WERI-Rb-1 (cell line): ENCODE measurements at places on chromosomes 4 and X.
A peak's percentile ranks its signal among the peaks of the same experiment; 100 is the strongest.

DNA sequence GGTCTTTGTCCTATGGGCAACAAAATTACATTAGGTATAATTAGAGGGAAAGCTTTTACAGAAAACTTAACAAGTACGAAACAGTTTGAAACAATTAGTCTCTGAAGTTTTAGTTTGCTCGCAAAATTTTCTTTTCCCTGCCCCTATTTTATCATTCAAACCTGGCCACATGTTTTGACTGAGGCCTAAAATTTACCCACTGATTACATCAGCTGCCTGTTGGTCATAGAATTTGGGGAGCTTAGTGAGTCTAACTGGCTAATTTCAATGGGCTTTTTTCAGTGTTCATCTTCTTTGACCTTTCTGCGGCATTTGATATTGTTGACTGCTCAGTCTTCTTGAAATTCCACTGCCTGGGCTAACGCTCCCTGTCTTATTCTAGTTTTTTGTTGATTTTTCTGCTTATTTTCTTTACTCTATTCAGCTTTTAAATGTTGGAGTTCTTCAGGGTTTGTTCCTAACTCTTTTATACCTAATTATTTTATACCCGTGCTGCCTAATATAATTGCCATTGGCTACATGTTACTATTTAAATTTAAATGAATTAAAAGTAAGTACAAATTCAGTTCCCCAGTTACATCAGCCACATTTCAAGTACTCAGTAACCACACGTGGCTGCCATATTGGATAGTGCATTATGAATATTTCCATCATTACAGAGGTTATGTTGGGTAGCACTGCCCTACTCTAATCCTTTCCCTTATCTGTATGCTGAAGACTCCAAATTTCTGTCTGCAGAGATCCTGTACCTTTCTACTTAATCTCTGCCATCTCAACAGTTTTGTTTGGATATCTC is 87.5 kb downstream of the SNX25 start:
- no peak for DNase-seq

- DNase-seq: no peak
Observed at GRCh38 chr4:147103403-147103946, 157.8 kb upstream of the TTC29 start.

GRCh38 chr4:74632634-74633033 is 161.7 kb downstream of the BTC start:
- no peak for DNase-seq

GRCh38 chr4:102723511-102723910 is 37.3 kb downstream of the MANBA start:
- no peak for DNase-seq

DNA sequence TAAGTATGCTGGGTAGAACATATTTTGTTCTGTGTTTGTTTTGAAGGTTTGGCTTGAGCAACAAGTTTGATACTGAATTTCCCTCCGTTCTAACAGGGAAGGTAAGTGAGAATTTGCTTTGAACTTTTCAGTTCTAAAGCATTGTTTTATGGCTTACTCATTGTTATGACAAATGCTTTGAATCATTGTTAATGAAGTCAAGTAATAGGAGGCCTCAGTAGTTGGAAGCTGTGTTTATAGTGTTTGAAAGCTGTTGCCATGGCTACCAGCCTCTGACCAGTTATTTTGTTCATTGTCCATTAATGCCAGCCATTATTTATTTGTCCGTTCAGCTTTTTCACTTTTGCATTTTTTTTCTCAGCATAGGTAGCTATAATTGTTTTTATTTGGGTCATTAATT is 14.4 kb downstream of the CHIC1 start:
- DNase-seq: no peak

DNA sequence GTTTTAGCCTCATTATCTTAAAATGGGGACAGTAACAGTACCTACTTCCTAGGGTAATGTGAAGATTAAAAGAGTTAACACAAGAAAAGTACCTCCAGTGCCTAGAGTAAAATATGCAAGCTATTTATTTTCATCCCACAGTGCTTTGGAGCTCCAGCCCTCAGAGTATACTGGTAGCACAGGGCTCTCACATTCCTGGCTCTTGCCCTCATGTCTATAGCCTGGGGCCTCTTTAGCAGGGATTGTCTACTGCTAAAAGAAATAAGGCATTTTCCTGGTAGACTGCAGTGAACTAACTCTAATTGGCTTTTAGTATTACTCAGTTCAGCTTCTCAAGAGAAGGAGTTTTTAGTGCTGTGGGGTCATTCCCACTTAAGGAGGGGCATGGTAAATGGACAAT is 60.8 kb downstream of the RRAGB start:
- no peak for DNase-seq

GRCh38 chr4:6153874-6154273 is 46.5 kb downstream of the JAKMIP1 start:
- DNase-seq: no peak

DNA sequence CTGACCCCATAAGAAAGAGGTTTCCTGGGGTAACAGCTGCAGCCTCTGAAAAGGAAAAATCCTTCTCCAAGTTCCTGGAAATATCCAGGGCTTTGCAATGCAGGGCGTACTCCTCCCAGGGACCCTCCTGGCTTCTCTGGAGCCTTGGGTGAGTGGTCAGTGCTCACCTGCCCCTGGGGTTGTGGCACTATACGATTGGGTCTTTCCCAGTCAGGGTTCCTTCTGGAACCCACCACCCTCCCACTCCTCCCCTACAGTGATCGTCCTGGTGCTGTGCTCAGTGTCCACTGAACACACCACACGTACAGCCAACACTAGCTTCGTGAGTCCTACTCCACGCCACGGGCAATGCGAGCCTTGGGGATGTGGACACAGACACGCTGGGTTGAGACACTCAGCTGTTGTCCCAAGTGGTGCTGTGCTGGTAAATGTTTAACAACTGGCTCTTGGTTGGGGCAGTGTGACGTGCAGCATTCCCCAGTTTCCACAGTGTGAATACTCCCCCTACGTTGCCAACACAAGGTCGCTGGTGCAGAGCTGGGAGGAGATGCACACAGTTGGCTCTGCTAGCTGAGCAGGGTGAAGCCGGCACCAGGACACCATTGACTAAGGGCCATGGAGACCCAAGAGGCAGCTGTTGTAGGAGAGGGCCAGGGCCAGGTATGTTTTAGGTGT is 65.4 kb downstream of the HTRA3 start:
- DNase-seq: peak; percentile 2

DNA sequence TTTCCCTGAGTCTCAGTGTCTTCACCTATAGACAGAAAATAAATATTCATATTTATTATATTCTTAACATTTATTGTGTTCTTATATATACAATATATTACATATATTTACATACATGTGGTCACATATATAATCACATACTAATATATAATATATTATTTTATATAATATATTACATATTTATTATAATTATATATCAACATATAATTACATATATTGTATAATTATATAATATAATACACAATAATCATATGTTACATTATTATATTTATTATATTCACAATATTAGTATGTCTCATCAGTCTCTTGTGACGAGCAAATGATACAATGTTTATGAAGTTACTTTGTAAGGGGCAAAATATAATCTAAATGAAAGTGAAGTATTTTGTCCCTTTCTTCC is 87.7 kb downstream of the KDR start:
- no peak for DNase-seq

DNA sequence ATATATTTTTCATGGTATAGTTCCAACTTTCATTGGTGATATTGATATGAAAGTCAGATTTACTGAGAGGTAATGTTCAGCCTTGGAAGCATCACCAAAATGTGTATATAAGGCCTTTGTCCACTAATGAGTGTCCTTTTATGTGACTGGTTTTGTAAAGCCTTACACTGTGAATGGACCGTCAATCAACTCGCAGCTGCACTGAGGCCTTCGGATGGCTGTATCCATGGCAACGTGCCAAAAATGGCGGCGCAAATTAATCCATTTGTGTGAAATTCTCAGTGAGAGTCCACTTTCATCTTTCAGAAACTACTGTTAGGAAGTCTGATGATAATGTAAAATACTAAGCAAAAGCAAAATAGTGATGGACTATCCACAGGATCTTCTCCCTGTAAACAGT is 131.7 kb downstream of the SPCS3 start:
- no peak for DNase-seq

- DNase-seq: no peak
Observed at GRCh38 chr4:128812442-128813235, 3.1 kb downstream of the JADE1 start.

GRCh38 chr4:113899271-113900070 is 80.0 kb downstream of the ARSJ start:
- no peak for DNase-seq

DNA sequence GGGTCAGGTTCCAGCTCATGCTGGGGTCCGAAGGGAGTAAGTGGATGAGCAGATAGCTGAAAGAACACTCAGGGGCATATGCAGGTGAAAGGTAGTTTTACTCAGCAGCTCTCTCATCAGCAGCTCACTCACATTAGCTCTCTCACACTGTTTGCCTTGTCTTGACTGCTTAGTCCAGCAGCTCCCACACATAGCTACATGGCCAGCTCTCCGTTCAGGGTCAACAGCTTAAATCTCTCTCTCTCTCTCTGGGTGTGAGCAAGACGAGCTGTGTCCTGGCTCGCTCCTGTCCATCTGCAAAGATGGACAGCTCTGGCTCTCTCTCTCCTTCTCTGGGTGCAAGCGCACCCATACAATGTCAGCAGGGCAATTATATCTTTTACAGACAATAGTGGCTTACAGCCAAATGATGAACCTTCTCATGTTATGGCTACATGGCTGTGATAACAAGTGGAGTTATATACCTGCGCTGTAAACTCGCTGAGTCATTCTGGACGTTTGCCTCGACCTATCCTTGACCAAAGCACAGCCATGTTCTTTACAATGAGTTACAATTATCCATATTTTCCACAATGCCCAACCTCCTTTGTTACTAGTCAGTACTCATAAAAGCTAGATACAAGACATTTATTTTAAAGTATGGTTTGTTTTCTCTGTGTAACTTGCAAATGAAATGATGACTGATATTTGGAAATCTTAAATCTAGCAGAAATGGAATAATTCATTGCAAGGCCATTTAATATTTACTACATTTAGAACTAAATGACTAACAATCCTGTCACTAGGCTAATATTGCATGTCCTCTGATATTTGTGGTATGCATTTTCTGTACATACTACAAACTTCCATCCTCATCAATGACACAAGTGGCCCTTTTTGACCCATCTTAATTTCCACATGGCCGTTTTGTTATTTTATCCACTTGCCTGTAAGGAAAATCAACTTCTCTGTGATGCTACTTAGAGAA is 9.3 kb downstream of the PAPSS1 start:
- no peak for DNase-seq

- peak; percentile 99 for DNase-seq
Observed at GRCh38 chr4:1712216-1713002, at the start of gene SLBP. Gene SLBP (minus strand): TSS chr4:1712319. CDS start chr4:1712188, 131 bp downstream.

GRCh38 chr4:81314196-81314896 is 99.3 kb upstream of the PRKG2 start:
- DNase-seq: no peak

DNA sequence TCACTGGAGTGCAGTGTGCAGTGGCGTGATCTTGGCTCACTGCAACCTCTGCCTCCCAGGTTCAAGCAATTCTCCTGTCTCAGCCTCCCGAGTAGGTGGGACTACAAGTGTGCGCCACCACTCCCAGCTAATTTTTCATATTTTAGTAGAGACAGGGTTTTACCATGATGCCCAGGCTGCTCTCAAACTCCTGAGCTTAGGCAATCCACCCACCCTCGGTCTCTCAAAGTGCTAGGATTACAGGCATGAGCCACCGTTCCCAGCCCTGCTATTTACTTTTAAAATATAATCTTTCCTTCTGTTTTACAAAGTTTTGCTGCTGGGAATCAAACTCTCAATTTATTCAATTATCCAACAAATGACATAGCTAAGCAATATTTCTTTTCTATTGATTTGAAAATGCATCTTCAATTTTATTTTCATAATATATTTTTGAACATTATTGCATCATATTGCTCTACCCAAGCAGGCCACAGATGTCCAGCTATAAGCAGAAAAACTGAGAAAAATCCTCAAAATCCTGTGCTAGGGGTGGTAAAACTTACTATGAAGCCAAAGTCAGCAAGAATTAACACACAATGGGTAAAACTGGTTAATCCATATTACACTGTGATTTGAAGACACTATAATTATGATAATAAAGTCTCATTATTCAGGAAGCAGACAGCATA is 5.2 kb downstream of the TIFA start:
- DNase-seq: no peak

DNA sequence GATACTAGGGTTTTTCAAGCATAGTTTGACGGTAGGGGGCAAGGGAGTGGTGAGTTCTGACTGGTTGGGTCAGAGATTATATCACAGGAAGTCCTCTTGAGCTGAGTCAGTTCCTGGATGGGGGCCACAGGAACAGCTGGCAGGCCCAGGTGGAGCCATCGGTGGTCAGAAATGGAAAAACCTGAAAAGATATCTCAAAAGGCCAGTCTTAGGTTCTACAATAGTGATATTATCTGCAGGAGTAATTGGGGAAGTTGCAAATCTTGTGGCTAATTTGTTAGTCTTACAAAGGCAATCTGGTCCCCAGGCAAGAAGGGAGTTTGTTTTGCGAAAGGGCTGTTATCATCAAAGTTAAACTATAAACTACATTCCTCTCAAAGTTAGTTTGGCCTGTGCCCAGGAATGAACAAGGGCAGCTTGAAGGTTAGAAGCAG is 159.3 kb downstream of the PTCHD1 start:
- DNase-seq: no peak

DNA sequence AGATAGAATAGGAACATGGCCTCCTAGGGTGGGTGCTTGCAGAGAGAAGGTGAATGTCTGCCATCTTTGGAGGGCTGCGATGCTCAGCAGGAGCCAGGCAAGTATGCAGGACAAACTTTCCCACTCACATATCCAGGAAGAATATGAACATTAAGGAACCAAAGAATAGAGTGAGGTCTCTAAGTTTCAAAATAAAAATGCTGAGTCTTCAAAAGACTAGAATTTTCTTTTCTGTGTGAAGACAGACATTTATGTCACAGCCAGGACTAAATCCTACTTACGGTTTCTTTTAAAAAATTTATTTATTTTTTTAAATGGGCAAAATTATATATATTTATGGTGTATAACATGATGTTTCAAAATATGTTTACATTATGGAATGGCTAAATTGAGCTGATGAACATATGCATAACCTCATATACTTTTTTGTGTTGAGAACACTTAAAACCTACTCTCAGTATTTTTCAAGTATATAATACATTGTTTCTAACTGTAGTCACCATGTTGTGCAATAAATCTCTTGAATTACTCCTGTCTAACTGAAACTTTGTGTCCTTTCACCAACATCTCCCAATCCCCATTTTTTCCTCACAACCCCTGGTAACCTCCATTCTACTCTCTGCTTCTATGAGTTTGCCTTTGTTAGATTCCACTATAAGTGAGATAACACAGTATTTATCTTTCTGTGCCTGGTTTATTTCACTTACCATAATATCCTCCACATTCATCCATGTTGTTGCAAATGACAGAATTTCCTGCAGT is 177.8 kb upstream of the HAND2 start:
- no peak for DNase-seq

- no peak for DNase-seq
Observed at GRCh38 chr4:1590244-1590643, 93.9 kb downstream of the FAM53A start.

- no peak for DNase-seq
Observed at GRCh38 chrX:133726211-133726630, 259.2 kb downstream of the GPC3 start.

GRCh38 chr4:143586080-143586479 is 72.6 kb downstream of the SMARCA5 start:
- DNase-seq: no peak

- no peak for DNase-seq
Observed at GRCh38 chrX:43898406-43899035, 16.3 kb upstream of the MAOB start.
